ENCODE measurements at places on chromosomes 2 and 18.

DNA sequence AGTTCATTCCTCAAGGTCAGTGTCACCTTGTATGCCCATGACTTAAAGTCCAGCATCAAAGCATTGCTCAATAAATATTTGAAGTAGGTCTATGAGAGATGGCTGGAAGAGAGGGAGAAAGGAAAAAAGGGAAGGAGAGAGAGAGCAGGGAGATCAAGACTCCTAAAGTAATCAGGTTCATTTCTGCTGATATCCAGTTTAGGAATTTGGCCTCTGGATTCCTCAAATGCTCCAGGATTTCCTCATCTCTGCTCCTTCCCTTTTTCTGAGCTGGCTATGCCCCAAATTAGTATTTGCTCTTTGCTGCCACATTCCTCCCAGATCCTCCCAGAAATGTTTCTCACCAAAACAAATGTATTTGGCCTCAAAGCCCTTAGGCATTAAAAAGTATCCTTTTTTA, 739.4 kb upstream of the CHAC2 start:
- DNase-seq = peak; percentile 51

DNA sequence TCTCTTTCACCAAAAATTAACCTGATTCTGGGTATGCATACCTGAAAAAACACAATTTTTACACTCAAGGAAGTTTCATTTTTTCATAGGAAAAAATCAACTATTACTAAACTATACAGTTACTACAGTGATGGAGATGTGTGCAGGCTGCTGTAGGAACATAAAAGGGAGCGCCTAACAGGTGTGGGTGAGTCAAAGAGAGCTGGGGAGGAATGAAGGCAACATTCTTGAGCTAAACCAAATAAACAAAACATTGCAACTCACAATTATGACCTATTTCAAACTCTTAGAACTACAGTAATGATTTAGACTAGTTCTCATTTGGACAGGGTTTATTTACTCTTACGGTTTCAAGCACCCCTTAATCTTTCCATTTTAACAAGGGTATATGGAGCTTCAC, 13.4 kb upstream of the CLASP1 start:
- DNase-seq = no peak

DNA sequence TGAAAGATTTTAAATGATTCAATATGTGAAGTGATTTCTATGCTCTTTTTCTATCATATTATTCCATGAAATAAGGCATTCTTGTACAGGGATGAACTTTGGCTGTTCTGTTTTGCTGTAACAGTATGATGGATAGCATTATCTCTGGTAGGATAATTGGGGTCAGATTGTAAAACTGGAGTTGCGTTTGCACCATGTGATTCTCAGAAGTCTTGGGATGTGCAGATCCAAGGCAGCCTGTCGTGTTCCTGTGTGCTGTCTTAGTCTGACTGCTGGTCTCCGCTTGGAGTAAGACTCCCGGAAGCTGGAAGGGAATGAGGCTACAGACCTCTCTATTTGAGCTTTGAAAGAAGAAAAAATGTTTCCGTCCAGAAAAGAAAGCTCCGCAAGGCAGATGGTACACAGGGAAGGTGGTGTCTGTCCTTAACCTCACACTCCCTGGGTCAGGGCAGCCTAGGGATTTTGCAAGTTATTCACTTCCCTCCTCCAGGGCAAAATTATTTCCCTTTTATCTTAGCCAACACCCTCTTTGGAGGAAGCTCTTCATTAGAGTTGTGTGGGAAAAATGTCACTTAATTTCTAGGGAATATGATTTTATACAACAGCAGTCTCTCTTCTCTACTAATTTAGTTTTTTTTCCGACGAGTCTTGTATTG, 250.6 kb downstream of the PTPRM start:
- no peak for DNase-seq

DNA sequence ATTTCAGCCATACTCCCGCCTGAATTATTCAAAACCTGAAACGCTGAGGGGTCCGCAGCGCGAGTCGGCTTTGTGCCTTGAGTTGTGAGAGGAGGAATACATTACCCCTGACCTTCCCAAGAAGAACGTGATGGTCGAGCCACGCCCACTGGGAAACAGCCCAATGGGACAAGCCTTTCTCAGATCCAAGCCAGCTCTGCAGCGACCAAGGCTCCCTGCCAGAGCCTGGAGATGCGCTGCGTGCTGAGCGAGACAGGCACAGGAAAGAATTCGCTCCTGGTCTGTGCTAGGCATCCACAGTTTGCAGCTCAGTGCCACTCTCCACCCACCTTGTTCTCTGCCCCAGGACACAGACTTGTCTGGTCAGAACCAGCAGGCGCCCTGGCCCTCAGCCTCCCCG, 74.1 kb upstream of the GLI2 start:
- DNase-seq = peak; percentile 83

DNA sequence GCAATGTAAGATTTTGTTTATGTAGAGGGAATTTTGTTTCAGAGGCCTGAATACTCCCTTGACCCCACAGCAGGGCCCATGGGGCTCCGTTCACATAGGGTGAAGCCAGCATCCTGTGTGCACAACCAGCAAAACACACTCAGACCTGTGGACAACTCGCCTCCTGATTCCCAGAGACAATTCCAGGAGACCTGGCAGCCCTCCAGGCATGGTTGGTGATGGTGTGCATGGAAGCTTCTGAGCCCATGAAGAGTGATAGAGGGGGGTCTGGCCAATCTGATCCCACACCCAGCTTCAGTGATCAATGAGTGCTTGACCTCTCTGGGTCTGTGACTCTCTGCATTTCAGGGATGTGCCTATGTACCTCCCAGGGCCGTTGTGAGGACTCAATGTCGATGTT, 91.0 kb upstream of the RAB6C start:
- no peak for DNase-seq

- DNase-seq = no peak
Observed at GRCh38 chr2:2368476-2368875, 37.4 kb upstream of the MYT1L start.

DNA sequence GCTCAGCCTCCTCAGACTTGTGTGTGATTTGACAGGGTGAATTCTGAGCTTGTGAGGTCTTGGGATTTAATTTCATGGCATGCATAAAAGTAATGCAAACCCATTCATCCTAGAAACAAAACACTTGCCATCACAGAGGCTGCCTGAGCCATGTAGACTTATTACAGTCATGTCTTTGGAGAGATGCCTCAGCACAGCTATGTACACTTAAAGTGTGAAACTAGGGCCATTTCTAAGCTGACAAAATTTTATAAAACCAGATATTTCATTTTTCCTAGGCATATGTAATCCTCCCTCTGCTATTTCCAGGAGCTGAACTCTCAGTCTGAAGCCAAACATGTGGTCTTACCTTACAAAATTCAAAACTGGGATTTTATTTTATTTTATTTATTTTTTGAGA, 322.2 kb upstream of the SPHKAP start:
- no peak for DNase-seq

GRCh38 chr2:163191372-163191771, 352.8 kb upstream of the KCNH7 start:
- DNase-seq = peak; percentile 76

Data from NCI-H82 (cell line).